ENCODE measurements at places on chromosomes 7 and 10.

DNA sequence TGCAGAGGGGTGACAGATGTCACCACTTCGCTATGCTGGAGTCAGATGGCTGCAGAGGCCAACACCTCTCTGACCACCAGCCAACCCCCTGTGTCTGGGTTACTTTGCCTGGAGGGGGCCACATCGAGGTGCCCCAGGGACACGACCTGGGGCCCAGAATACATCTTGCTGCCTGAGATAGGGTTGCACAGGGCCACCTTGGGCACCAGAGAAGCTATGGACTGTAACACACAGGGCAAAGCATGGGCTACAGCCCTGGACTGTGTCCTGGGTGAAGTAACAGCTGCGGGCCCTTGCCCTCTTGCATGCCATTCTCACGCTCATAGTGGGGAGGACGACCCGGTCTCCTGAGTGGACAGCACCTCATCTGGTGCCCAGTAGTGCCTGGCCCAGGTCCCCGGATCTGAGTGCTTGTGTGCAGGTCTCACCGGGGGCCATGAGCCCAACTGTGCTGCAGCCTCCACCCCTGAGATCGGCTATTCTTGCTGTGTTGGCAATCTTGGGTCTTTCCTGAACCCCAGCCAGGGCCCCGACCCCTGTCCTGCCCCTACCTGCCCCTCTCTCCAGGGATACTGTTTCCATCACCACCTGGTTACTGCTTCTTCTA, 115.2 kb upstream of the GDF10 start:
- DNase-seq, result no peak

GRCh38 chr7:98869597-98870120, at the start of gene TMEM130:
TMEM130 (minus strand) TSS chr7:98870014; CDS start chr7:98869861, 153 bp downstream.
- DNase-seq, result no peak

DNA sequence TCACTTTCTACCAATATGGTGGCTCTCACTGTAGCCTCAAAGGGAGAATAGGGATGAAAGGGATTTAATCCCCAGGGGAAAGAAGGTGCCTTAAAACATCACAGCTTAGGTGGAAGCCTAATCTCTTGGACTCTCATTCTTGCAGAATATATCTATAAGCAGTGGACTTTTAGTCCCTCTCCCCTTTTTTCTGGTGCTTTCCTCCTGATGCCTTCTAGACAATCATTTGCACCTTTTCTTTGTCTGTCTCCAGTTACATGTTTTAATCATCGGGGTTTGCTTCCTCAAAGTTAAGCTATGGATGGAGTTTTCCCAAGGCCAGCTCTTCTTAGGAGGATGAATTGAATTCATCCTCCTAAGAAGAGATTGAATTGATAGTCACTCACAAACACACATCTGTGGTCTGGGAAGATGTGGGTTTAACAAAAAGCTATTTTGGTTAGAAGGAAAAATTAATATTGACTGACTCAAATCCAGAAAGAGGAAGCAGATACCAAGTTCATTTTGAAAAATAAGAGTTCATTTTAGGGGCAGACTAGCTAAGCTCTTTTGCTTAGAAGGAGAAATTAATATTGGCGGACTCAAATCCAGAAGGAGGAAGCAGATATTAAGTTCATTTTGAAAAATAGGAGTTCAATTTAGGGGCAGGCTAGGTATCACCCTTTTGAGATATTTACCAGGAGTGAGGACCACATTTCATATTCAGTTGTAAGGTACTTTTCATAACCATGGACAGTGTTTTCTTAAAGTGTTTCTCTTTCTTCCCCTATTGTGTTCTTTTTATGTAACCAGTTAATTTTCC, 35.2 kb upstream of the PLEKHS1 start:
- no peak for DNase-seq

- DNase-seq, result no peak
Observed at GRCh38 chr10:73781548-73781878, 335 bp upstream of the CHCHD1 start.

- DNase-seq, result no peak
Observed at GRCh38 chr10:118742782-118743181, 12.0 kb downstream of the CACUL1 start.

DNA sequence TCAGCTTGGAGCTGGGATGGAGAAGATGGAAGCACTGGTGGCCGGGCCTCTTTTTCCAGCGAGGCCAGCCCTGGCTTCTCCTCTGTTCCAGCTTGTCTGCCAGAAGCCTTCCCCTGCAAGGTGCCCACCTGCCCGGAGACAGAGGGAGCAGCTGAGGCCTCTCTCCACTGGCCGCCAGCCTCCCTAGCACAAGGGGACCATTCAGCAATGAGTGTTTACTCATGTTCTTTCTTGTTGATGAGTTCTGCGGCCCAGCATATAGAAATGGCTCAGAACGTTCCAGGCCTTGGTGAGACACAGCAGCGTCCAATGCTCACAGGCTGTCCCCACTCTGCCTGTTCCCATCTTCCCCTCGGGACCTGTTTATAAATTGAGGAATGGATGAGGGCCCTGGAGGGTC, 47.3 kb downstream of the CHST3 start:
- no peak for DNase-seq

- no peak for DNase-seq
Observed at GRCh38 chr7:101120315-101120714, 6.6 kb upstream of the SERPINE1 start.

DNA sequence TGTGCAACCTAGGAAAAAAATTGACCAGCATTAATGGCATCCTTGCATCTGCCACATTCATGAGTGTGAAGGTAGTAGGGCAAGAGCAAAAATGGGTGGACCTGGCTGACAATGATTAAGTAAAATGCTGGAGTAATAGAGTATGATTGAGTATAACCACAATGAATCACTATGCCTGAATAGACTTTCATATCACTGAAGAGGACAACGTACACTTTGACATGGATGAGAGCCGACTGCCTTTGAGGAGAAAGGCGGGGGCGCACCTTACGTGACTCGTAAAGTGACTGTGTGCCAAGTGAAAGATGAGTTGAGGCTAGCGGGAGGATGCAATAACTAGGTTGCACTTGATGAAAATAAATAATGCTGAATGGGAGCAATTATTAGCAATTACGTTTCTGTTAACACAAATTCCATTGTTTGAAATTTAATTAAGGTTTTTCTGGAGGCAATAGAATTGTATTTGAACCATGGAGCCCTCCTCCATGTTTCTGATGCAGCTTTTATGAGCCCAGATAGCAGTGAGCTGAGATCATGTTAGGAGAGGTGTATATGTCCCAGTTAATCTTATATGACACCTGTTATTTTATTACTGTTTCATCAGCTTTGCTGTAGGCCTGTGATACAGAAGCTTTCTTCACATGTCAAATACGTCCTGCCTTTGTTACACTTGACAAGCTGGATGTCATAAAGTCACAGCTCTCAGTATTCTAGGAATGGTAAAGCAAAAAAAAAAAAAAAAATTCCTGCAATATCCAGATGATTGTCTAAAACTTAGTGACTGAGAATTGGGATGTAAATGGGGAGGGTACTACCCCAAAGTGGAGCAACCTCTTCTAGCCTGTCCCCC, 596.5 kb downstream of the NXPH1 start:
- DNase-seq, result no peak

DNA sequence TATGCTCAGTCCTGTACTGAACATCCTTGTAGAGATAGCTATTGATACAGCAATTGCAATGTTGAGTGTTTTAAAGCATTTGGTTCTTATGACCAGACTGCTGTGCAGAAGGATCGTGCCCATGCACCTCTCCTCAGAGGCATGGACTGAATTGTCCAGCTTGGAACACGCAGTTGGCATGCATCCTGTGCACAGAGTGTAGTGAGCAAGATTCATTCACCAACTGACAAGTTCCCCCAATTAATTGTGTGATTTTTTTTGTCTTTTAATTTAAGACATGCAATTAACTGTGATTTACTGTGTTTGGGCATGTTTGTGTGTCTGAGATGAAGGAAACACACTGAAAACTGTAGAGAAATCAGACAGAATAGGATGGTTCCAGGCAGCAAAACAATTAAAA, 323.7 kb downstream of the CDK14 start:
- DNase-seq, result no peak

- DNase-seq, result no peak
Observed at GRCh38 chr10:109765838-109766237, 157.5 kb downstream of the XPNPEP1 start.

- no peak for DNase-seq
Observed at GRCh38 chr7:154469652-154470051, 417.5 kb downstream of the DPP6 start.

GRCh38 chr7:37719077-37719476, 35.5 kb downstream of the GPR141 start:
- DNase-seq, result no peak

- no peak for DNase-seq
Observed at GRCh38 chr10:116852246-116852645, 2.9 kb downstream of the ENO4 start.

DNA sequence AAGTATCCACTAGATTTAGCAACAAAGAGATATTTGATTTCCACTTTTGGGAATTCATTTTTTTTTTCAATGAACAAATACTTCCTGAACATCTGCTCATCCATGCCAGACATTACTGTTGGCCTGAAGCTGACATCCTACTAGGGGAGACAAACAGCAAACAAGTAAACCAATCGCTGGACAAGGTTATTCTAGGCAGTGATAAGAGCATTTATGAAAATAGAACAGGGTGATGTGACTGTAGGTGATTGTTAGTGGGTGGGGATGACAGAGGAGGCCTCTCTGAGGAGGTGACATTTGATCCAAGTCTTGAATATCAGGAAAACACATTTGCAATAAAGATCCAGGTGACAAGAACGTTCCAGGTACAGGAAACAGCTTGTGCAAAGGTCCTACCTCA, 89.1 kb upstream of the FAM180A start:
- no peak for DNase-seq

- no peak for DNase-seq
Observed at GRCh38 chr7:103113164-103113563, 35.7 kb downstream of the NAPEPLD start.
